ENCODE measurements at places on chromosomes 11 and 22.

DNA sequence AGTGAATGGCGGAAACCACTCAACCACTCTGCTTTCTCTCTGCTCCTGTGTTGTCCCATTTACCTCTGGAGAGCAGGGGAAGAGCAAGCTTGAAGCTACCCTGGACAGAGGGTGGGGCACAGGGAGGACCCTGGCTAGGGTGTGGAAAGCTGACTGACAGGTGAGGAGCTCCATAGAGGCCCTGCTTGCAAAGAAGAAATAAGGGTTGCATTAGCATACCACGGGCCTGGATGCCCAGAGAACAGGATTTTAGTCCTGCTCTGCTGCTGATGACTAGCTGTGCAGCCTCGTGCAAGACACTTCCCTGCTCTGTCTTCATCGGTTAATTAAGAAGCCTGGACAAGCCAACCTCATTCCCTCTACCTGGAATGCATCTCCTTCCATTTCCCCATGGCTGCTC lies 135.0 kb downstream of the BUD13 start:
- DNase-seq, result no peak

DNA sequence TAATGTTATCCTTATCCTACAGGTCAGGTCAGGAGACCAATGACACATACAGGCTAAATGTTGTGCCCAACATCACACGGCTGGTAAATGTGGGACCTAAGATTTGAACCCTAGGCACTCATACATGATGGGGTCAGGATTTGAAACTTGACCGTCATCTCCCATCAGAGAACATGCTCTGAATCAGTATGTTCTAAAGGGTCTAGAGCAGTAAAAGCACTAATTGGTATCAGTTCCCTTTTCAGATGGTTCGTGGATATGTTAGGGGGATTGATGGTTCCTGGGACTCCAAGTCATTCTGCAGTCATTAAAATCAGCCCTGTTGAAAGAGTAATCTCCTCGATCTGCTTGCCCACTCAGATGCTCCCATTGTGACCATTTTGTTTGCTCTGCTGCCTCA lies 65.5 kb downstream of the BMAL1 start:
- no peak for DNase-seq

- DNase-seq, result no peak
Measured at GRCh38 chr11:125443767-125444311, 52.2 kb downstream of the FEZ1 start.

GRCh38 chr11:78045851-78046485 lies 17.7 kb upstream of the THRSP start:
- peak; percentile 71 for DNase-seq

DNA sequence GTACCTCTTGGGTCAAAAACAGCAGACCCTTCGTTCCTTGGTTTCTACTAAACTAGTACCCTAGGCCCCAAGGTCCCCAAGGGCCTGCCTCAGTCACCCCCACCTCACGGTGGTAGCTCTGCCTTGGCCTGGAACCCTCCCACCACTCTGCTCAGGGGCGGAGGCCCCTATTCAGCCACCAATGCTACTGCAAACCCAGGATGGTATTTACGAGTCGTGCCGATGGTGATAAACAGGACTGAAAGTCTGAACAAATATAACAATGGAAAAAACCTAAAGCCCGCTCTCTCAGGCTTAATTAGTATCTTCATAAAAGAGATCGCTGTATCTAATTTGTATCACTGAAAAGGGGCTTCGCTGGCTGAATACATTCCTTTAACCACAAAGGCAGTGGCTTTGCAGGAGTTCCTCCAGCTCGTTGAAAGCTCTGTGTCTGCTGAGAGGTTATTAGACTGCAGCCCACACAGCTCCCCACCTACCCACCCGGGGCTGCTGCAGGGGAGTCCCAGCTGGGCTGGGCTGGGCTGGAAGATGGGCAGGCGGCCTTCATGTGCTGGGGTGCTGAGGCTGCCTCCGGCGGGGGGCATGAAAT lies 15.2 kb downstream of the SHISAL1 start:
- no peak for DNase-seq

- DNase-seq, result peak; percentile 95
Measured at GRCh38 chr11:117098269-117099232, at the start of gene SIK3. SIK3 (minus strand) TSS chr11:117098428; CDS start chr11:117098415, 13 bp downstream.

- no peak for DNase-seq
Measured at GRCh38 chr22:38453066-38453672, 1.8 kb downstream of the KCNJ4 start.

DNA sequence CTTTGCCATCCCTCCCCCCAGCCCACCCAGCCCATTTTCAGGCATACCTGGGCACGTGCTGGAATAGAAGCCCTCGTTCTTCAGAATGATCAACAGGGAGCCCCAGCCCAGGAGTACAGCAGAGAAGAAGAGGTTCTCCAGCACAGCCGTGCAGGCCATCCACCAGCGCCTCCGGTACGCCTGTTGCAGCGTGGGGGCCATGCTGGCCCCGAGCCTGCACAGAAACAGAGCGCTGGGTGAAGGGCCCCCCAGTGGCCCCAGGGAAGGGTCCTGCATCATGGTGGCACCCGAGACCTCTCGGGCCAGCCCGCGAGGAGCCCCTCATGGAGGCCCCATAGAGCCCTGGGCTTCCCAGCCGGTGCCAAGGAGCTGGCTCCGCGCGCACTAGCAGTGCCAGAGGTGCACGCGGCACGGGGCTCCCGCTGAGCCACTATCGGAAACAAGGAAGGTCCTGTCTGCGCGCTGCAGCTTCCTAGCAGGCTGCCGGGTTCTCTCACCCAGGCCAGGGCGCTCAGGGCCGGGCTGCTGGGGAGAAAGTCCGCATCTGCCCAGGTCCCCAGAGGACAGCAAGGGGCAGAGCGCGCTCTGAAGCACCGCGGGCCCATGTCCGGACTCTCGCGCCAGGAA lies 1.5 kb downstream of the SLC43A1 start:
- DNase-seq, result peak; percentile 45

- peak; percentile 78 for DNase-seq
Measured at GRCh38 chr11:126355324-126355925, at the start of gene ST3GAL4. ST3GAL4 (plus strand) TSS chr11:126355686; CDS start chr11:126406156, 50,470 bp downstream.

- DNase-seq, result no peak
Measured at GRCh38 chr11:78338138-78338537, 79.5 kb downstream of the GAB2 start.

DNA sequence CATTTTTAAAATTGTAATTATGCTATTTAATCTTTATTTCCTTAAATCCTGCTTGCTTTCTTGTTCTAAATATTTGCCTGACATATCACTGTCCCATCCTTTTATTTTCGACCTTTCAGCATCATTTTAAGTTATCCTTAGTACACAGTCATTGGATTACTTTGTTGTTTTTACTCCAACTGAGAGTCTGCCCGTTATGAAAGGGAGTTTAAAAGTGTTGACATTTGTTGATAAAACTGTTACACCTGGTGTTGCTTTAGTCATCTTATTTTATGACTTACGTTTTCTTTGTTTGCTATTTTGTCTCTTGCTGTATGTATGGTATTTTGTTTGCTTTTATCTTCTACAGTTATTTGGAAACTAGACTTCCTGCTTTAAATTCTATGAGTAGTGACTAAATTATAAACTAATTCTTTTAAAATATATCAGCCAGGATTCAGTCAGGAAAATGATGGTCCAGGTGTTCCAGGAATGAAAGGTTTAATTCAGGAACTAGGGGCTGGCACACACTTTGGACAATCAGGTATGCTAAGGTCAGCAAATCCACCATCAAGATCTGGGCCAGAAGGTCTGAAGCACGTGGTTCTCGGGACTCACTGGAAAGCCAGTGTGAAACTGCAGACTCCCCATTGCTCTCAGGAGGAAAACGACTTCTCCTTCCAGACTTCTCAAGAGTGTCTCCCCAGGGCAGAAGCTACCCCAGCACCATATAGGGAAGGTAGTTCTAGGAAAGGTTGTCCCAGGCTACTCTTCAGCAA lies 86.0 kb downstream of the RASSF10 start:
- no peak for DNase-seq

DNA sequence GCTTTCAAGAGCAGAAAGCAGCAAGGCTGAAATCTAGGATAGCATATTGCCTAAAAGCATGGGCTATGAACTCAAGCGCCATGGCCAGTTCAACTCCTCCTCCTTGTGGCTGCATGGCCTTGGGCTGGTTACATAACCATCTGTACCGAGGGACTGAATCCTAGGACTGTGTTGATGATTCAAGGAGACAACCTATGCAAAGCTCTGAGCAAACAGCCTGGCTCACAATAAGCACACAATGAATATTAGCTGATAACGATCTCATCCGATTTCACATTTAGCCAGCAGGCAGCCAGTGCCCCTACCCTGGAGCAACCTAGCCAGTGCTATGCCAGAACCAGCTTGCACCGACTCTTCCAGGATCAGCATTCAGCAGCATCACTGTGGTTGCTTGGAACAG lies 698.4 kb downstream of the TBC1D22A start:
- no peak for DNase-seq

- DNase-seq, result peak; percentile 46
Measured at GRCh38 chr11:326842-327580, 6.4 kb upstream of the IFITM3 start.

- DNase-seq, result peak; percentile 24
Measured at GRCh38 chr22:50481440-50482106, at the start of gene ADM2. ADM2 (plus strand) TSS chr22:50481543; CDS start chr22:50481848, 305 bp downstream.

- peak; percentile 31 for DNase-seq
Measured at GRCh38 chr11:124623861-124624525, 1.3 kb downstream of the TBRG1 start.

GRCh38 chr11:83424376-83425136 lies 138.4 kb upstream of the CCDC90B start:
- DNase-seq, result no peak

- no peak for DNase-seq
Measured at GRCh38 chr11:134882141-134882540, 470.1 kb upstream of the B3GAT1 start.

- DNase-seq, result no peak
Measured at GRCh38 chr11:6889835-6890234, 2.5 kb downstream of the OR2D2 start.

GRCh38 chr22:23673050-23673620 lies 17.7 kb upstream of the RGL4 start:
- no peak for DNase-seq

- DNase-seq, result no peak
Measured at GRCh38 chr11:61864814-61865775, 26.2 kb downstream of the FADS3 start.

DNA sequence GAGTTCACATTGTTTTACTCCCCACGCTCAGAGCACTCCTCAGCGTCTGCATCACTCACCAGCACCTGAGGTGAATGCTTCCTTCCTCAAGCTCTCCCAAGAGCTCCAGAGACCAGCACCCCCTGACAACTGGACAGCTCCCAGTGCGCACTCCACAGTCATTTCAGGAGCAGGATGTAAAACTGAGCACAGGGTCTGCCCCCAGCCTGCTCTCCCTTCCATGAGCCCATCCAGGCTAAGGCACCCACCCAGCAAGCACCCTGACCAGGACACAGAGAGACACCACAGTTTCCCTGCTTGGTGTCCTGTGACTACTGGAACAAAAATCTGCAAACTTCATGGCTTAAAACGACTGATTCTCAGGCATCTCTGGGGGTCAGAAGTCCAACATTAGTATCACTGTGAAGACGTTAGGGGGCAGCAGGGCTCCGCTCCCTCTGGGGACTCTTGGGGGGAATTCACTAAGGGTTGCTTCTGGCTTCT lies 3.3 kb downstream of the SCGB1D2 start:
- DNase-seq, result peak; percentile 33

DNA sequence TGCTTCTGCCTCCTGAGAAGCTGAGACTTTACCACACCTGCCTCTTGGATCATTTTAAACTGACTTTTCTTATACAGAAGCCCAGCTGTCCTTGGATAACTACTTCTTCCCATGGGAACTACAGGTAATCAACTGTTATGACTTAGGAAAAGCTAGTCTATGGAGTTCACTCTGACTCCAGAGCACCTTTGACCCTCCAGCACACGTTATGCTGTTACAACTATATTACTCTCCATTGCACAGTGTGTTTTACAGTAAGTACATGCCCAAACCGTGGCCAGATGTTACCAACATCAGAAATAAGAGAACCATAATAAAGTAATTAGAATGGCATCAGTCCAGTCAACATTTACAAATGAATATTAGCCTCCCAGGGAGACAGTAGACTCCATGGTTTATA lies 21.3 kb upstream of the TSG101 start:
- no peak for DNase-seq

DNA sequence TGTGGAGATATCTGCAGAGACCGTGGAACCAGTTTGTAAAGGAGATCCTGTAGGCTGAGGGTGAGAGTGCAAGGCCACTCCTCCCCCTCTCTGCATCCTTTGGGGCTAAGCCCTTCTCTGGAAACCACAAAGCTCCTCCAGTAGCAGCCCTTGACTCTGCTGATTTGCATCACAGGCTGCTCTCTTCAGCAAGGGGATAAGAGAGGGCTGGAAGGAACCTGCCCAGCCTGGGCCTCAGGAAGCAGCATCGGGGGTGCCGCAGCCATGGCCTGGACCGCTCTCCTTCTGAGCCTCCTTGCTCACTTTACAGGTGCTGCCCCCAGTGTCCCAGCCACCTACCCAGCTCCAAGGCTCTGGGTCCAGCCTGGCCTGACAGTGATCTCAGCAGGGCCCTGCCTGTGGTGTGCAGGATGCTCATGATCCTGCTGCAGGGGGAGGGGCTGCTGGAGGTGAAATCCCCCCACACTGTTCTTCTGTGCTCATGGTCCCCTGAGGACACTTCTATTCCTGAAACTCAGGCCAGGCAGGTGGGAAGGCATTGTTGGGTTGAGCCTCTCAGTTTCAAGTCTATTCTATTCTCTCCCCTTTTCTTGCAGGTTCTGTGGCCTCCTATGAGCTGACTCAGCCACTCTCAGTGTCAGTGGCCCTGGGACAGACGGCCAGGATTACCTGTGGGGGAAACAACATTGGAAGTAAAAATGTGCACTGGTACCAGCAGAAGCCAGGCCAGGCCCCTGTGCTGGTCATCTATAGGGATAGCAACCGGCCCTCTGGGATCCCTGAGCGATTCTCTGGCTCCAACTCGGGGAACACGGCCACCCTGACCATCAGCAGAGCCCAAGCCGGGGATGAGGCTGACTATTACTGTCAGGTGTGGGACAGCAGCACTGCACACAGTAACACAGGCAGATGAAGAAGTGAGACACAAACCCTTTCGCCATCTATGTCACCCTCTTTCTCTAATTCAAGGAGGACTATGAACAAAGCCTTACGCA lies 68.5 kb upstream of the IGLL5 start:
- DNase-seq, result no peak

GRCh38 chr11:77487790-77488189 lies 13.9 kb upstream of the PAK1 start:
- DNase-seq, result no peak

- DNase-seq, result no peak
Measured at GRCh38 chr22:42299586-42300258, 29.3 kb upstream of the TCF20 start.
